AG04449 (cell line): ENCODE measurements at places on chromosomes 2 and 18.
A peak's percentile ranks its signal among the peaks of the same experiment; 100 is the strongest.

- DNase-seq: no peak
Measured at GRCh38 chr2:156719036-156719435, 282.9 kb downstream of the GPD2 start.

- no peak for DNase-seq
Measured at GRCh38 chr2:195818106-195818505, 161.1 kb downstream of the SLC39A10 start.

- no peak for DNase-seq
Measured at GRCh38 chr2:151177756-151178155, 83.9 kb downstream of the RBM43 start.

DNA sequence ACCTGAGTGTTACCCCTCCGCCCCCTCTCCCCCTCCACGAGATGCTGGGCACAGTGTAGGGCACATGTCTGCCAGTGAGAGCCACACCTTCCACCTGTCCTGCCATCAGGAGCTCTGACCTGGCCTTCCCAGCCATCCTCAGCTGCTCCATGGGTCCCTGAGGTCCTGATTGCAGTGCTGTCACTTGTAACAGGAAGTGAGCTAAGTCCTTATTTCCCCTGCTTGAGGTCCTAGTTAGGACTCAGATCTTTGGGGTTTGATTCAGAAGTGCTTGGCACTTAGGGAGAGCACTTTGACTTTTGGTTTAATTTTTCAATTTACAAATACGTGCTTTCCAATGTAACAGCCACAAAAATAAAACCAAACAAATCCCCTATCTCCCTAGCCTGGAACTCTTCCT lies 125.5 kb downstream of the WDSUB1 start:
- DNase-seq: no peak

DNA sequence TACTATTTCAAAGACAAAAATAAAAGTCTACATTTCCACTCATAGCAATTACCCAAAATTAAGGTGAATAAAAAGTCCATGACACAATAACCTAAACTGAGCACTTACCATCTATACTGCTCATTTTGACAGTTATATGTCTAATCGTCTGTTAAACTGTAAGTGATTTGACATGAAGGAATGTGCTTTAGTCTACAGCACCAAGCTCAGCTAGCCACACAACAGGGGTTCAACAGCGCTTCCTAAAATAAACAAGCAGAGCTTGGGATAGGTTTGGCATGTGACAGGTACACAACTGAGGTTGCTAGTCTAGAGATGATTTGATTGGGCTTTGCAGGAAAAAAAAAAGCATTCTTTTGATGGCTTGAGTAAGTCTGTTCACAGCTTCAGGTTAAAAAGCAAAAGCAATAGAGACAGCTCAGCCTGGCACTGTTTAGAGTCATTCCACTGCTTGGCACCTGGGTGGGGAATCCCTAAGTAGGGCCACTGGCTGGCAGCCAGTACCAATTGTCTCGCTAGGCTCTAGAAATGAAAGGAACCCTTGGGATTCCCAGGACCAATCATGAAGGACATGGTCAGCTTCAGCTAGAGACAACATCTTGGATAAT lies 78.6 kb downstream of the BARD1 start:
- no peak for DNase-seq

DNA sequence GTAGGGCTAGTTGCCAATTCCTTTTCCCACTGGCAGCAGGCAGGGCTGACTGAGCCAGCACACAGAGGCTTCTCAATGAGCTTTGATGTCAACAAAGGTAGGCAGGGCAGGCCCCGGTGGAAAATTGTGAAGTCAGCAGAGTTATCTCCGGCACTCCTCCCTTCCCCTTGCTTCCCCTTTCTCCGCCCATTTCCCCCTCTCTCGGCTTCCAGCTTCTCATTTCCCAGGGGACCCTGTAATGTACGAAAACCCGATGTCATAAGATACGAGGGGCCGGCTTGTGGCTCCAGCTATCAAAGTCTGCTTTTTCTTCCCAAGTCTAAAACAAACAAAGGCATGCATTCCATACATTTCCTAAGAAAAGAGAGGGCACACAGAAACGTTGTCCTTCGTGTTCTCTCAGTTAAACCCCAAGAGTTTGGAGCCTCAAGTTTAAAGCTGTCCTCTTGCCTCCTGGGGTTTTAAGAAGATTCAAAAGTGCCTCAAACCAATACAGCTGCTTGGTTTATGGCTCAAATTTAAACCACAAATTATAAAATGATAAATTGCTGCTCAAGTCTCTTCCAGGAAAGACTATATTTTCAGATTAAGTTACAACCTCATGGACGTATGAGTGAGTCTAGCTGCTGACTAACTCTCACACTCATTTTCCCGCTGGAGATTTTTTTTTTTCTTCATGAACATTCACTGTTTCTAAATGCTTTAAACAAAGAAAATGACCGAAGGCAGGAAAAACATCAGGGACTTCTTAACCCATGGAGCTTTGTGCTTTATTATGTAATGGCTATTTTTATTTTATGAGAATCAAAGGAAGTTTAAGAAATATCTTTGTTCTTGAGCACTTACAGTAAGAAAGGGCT lies 27.2 kb upstream of the EML4 start:
- DNase-seq: peak; percentile 84

- no peak for DNase-seq
Measured at GRCh38 chr2:39470580-39470979, 33.5 kb upstream of the MAP4K3 start.

DNA sequence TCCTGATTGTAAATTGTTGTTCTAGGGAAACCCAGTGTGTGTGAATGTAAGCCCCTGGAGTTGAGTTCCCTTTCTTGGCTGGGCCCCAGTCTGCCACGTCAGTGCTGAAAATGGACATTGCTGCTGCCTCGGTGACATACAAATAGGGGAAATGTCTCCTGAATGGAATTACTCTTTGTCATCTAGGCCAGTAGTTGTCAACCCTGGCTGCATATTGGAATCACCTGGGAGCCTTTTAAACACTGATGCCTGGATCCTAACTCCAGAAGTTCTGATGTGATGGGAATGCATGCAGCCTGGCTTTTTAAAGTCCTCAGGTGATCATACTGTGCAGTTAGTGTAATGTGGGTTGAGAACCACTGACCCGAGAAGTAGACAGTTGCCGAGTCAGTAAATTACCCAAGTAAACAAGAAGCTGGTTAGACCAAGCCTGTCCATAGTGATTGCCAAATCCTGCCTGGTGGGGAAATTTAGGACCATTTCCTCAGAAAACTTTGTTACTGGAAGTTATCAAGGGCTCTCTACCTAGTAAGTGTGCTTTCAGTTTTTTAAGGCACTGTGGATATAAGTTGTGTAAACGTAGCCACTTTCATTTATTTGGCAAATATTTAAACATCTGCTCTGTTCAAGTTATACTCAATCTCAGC lies 27.6 kb upstream of the IL1R1 start:
- DNase-seq: no peak

- no peak for DNase-seq
Measured at GRCh38 chr2:37560863-37561614, 110.4 kb downstream of the CDC42EP3 start.

- no peak for DNase-seq
Measured at GRCh38 chr2:120441744-120442471, 96.0 kb downstream of the INHBB start.

DNA sequence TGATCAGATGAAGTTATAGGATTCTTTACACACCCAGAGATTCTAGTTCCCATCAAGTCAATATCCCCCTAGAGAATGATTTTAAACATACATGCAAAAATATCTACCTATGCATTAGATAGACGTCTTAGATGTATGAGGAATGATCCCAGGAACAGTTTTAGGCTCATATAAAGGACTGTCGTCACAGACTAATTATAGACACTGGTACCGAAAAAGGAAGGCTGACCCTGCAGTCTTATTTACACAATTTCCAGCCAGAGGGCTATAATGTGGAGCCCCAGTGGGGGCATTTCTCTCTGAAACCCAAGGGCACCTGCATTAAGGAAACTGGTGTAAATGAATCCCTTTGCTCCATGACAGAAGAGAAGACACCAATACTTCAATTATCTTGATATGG lies 170.4 kb downstream of the ZNF521 start:
- DNase-seq: no peak

DNA sequence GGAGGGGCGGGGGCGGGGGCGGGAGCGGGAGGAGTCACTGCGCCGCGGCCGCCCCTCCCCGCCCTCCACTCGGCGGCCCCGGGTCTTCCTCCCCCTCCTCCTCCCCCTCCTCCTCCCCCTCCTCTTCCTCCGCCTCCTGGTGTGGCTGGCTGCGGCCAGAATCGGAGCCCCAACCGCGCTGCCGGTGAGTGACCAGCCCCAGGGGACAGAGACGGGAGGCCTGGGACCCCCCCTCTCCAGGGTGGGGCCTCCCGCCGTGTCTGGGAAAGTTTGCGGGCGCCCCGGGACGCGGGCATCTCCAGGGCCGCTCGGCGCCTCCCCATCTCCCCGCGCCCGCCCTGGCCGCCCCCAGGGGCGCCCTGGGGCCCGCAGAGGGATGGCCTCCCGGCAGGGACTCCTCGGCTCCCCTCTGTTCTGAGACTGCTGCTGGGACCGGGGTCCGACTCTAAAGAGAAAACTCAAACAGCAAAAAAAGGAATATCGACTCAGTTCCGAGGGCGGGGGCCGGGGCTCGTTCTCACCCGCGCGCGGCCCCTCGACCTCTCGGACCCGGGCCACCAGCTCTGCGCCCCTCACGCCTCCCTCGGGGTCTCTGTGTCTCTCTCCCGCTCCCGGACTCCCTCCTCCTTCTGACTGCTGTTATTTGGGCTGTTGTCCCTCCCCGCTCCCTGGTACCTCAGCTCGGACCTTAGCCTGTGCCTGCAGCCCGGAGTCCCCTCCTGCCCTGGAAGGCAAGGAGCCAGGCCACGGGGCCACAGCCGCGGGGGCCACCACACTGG lies at the start of gene STON1:
Gene STON1, plus strand, starts transcription at position 122 of the 779 bp plus-strand sequence. CDS start 50,480 bp downstream, outside the sequence.
- DNase-seq: no peak

- no peak for DNase-seq
Measured at GRCh38 chr2:13021470-13021957, 304.8 kb downstream of the TRIB2 start.

- no peak for DNase-seq
Measured at GRCh38 chr18:53544917-53545316, 679.6 kb downstream of the MBD2 start.

DNA sequence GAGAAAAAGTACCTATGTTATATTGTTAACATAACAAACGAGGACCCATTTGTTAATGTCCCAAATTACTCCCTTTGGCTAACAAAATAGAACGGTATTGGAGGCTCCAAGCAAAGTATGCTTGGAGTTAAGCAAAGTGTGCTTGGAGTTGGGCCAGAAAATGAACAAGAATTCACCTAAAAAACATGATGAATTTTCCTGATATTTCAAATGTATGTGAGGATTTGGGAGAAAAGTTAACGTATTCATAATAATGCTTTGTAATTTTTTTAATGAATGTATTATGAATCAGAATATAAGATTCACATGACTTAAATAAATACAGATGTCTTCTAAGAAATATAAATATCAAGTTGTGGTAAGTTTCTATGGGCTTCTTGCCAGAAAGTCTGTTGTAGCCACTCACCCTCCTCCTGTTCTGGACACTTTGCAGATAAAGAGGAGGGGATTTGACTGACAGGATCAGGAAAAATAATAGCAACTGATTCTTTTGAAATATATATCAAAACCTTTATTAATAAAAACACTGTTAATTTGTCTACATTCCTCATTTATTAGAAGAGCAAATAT lies 423.7 kb upstream of the MMADHC start:
- no peak for DNase-seq

- no peak for DNase-seq
Measured at GRCh38 chr2:40488927-40489677, 37.2 kb upstream of the SLC8A1 start.

DNA sequence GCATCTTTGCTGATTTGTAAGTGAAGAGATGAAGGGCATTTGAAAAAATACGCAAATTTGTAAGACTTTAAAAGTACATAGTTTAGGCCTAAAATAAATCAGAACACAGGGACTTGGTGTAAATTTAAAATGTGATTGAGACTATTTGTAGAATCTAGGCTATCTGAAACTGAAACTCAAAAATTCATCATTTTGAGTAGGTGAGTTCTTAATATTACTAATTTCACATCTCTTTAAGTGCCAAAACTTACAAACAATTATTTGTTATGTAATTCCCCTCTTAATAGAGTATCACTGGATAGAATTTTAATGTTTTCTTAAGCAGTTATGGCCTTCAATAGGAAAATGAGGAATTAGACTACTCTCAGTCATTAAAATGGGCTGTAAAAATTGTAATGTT lies 14.0 kb upstream of the HRH4 start:
- no peak for DNase-seq

DNA sequence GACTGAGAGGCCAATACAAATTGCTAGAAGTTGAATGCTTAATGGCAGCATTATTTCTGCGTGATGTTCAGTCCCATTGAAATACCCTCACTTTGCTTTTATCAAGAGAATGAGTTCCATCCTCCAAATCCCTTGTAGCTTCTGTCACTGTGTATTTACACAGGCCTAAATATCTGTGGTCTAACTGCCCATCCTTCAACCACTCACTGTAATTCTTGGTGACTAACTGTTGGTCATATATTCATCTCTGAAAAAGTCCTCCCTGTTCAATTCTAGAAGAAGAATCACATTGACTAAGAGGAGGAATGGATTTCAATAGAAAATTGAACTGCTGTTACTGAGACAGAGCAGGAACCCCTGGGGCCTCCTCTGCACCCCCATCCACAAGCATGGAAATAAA lies 74.2 kb upstream of the L3MBTL4 start:
- no peak for DNase-seq

DNA sequence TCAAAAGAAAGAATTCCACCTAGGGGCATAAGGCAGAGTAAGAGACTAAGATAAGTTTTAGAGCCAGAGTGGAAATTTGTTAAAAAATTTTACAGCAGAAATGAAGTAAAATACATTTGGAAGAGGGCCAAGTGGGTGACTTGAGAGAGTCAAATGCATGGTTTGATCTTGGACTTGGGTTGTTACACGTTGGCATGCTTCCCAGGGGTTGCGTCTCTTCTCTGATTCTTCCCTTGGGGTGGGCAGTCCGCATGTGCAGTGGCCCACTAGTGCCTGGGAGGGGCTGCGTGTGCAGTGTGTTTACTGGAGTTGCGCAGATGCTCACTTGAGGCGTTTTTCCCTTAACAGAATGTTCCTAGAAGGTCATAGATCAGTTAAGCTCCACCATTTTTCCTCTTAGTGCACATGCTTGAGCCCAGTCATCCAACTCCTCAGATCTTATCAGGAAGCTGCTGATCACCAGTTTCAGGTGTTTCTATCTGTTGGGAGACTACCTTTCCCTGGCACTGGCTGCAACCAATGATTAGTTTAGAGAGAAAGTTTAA lies 13.1 kb downstream of the SEH1L start:
- DNase-seq: no peak
